ENCODE measurements at places on chromosomes 1 and 21.
A peak's percentile ranks its signal among the peaks of the same experiment; 100 is the strongest.

DNA sequence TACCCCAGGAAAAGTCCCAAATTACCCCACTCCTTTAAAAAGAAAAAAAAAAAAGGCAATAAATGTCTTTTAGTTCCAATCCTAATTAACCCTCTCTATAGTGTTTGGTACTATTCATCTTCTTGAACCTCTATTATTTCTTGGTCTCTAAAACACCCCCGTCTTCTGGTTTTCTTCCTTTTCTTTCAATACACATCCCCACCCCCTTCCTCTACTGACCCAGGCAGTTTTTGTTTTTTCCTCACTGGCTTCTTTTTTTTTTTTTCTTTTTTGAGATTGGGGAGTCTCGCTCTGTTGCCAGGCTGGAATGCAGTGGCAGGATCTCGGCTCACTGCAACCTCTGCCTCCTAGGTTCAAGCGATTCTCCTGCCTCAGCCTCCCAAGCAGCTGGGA, 26.1 kb downstream of the EGLN1 start:
- DNase-seq = no peak

DNA sequence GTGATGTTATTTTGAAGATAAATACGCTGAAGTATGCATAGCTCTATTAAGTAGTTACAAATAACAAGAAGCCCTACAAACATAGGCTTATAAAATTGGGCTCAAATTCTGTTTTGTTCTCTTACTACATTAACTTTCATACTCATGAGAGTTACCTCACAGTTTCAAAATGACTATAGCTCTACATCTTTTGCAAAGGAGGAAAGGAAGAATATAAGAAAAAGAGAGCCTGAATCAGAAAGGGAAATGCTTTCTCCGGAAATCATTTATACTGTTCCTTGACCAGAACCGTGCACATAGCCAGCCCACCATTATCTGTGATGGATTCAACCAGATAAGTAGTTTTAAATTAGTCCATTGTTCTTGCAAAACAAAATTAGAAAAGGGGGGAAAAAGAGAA, 1252.1 kb downstream of the NCAM2 start:
- no peak for DNase-seq

- no peak for DNase-seq
Measured at GRCh38 chr1:219160967-219161366, 12.7 kb upstream of the LYPLAL1 start.

- DNase-seq = no peak
Measured at GRCh38 chr1:99328171-99328570, 63.9 kb downstream of the PLPPR4 start.

- no peak for DNase-seq
Measured at GRCh38 chr1:150548632-150549495, at the start of gene ADAMTSL4. Gene ADAMTSL4, plus strand, starts transcription at chr1:150549408. Its CDS starts 2,881 bp downstream, at chr1:150552289.

GRCh38 chr21:36255663-36256062, 64.3 kb upstream of the MORC3 start:
- DNase-seq = no peak

- no peak for DNase-seq
Measured at GRCh38 chr1:34627465-34628240, 127.2 kb upstream of the GJB5 start.

- no peak for DNase-seq
Measured at GRCh38 chr21:42834726-42835191, 44.6 kb downstream of the WDR4 start.

GRCh38 chr1:67214420-67215174, 48.3 kb downstream of the IL23R start:
- no peak for DNase-seq

DNA sequence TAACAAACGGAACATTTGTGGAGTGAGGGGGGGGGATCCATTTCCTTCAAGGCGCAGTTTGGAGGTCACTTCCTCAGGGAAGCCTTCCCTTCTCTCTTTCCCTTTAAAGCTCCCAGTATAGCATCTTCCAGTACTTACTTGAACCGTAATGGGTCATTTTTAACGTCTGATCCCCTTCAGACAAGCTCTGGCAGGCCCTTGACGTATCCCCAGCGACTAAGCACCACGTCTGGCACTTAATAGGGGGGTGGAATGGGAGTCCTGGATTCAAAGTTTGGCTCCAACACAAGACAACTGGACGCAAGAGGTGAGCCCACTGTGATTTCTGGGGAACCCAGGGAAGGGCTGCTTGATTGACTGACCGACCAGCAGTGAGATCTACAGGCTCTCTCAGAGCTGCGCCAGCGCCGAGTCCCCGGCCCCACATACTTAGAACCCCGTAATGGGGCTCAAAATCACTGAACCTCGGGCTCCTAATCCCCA, 441 bp downstream of the YARS1 start:
- DNase-seq = no peak

DNA sequence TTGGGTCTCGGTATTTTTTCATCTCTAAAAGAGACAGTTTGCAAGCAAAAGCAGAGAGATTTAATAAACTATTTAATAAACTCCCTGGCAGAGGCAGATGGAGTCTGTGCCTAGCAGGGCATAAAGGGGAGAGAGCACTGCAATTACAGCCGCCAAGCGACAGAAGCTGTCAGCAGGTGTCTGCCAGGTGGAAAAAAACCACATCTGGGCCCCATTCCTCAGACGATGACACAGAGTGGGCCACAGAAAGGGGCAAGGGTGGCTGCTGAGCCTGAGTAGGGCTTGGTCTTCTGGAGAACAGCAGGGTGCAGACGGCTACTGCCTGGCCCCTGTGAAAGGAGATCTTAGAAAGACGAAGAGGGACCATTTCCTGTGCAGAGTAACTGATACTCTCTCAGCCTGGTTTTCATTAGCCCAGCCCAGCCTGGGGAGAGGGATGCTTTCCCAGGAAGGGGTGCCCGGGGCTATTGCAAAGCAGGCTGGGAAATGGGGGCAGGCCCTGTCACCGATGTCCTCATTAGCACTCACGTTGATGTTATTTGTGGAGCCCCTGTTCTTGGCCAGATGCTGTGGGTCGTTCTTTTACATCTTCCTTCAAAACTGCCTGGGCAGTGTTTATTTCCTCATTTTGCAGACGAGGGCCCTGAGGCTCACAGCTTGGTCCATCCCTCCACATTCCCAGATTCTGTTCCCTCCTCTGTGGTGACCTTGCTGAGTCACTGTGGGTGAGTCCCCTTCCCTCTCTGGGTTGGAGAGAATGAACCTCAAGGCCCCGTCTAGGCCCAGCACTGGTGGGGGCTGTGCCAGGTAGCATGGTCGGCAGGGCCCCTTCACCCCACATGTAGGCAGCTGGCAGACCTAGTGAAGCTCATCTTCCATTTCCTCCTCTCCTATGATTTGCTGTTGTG, 472.7 kb downstream of the PTPRU start:
- DNase-seq = peak; percentile 78

- DNase-seq = no peak
Measured at GRCh38 chr1:62316135-62316534, 3.1 kb downstream of the KANK4 start.

GRCh38 chr1:94528299-94528698, 13.3 kb downstream of the F3 start:
- DNase-seq = no peak

- DNase-seq = no peak
Measured at GRCh38 chr1:11377001-11377583, 101.9 kb upstream of the DISP3 start.

- DNase-seq = no peak
Measured at GRCh38 chr1:23196627-23197328, 20.5 kb downstream of the HTR1D start.

DNA sequence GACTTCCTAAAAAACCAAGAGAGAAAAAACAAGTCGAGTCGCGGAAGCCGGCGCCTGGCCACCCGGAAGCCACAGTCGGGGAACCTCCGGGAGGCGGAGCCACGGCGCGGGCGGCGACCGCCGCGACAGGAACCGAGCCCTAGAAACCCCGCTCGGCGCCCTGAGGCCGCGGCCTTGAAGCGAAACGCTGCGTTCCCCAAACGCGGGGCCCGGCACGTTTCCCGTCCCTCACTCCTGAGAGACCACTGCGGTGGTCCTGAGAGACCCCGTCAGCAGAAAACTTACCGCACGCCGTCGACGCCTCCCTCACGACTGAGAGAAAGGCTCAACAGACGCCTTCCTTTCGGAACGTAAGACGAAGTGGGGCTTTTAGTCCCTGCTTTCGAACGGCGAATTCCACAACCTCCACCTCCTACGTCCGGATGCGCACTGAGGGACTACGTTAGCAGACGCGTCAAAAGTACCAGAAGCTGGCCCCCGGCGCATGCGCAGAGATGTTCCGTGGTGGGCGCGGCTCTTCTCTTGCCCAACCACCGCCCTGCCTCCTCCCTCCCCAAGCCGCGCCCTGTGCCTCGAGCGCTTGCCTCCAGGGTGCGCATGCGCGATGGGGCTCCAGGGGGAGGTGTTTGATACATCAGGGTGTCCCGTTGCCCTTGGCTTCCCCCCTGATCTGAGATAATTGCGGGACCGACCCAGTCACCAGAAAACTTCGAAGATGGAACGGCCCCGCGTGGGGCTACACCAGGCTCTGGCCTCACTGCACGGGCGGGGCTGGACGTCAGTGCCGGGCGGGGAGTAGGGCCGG, at the start of gene RSRP1:
Gene RSRP1, minus strand, starts transcription at position 431 of the 805 bp plus-strand sequence. CDS start 491 bp downstream, outside the sequence.
- DNase-seq = peak; percentile 97

DNA sequence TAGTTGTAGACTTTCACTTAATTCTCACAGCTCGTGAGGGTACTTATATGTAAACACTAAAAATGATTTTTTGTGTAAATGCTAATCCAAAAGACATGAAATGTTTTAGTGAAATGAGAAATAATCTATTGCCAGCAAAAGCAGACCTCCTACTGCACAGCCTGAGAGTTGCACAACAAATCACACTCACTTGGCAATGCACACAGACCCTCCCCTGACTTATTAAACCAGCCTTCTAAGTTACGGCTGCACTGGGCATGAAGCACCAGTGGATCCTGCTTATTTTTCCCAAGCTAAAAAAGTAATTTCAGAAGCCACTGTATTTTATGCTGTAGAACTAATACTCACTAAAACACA, 10.3 kb downstream of the ERRFI1 start:
- DNase-seq = no peak

- DNase-seq = no peak
Measured at GRCh38 chr1:35033346-35033745, 1.6 kb upstream of the ZMYM6 start.

DNA sequence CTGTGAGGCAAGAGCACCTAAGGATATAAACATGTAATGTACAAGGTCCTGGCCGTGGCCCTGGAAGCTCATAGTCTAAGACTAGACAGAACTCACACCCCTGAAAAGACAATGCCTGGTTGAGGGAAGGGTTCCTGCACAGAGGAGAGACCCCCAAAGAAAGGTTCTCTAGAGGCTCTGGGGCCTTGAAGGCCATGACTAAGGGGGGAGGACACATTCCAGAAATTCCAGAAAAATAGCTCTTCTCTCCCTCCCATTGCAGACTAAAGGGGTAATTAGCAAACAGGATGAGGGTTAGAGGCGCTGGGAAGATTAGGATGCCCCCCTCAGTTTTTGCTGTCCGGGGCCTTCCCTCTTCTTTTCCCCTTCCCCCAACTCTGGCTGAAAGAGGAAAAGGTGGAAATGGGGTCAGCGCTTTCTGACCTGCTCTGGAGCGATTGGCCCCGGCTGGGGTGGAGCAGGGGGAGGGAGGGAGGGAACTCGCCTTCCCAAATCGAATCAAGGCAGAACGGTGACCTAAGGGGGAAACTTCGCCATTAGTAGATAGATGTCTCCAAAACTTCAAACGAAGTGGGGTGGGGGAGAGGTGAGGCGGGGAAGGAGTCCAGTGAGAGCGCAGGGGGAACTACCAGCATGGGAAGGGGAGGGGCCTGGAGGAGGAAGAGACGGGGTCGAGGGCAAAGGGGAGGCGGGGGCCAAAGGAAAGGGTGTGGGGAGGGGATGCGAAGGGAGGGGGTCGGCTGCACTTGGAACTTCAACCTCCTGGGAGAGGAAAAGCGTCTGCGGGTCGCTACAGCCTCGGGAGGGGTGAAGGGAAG, 11.8 kb downstream of the PAX7 start:
- no peak for DNase-seq

- DNase-seq = peak; percentile 77
Measured at GRCh38 chr1:26417111-26417759, 6.6 kb downstream of the LIN28A start.

DNA sequence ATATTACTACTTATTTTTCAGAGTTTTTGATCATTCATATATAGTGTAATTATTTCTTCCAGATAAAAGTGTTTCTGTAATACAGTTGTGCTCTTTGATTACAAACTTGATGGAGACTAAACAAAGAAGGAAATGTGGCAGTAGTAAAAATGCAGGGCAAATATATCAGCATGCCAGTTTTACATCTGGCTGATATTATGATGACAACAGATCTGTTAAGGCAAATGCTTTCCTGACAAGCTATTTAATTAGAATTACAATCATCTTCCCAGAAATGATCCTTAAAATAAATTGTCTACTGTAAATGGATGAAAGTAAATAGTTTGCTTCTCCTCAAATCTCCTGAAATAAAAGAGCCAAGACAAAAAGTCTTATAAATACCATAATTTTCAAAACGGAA, 1659.8 kb downstream of the BRINP3 start:
- no peak for DNase-seq

DNA sequence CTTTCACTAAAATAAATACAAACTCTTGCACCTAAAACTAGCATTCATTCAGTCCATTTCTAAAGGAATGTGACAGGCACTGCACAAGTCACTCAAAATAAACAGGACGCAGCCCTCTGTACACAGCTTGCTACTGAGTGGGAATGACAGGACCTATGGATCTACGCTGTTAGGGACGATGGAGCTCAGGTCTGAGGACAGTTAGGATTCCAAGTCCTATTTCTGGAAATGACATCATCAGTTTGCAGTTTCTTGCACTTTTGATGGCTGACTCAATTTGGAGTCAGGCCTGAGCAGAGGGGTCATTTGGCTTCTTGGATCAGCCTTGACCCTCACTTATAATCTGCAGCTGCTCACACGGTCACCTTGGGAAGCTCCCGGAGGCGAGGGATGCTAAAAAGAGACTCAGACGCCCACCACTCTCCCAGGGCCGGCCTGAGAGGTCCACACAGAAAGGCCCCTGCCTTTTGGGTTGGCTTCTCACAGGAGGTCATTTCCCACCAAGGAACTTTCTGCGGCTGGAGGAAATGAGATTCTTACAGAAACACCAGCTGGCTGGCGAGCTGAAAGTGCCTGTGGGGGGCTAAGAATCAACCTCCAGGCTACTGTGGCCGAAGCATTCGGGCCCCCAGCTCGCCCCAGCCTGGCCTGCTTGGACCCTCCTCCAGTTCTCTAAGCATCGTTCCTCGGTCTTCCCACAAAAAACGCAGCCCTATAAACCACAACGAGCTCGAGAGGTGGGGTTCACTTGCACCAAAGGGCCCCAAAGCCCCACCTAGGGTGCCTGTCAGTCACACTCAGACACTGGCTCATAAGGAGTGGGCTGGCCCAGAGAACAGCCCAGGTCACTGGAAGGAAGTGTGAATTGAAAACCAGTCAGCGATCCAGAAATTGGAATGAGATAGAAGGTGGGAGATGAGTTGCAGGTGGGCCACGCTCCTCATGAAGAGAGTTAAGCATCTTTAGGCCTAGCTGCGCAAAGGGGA, 8.9 kb upstream of the PDE9A start:
- no peak for DNase-seq

- DNase-seq = no peak
Measured at GRCh38 chr1:188240772-188241406, 1412.1 kb downstream of the PLA2G4A start.

- DNase-seq = no peak
Measured at GRCh38 chr1:196738730-196739129, 35.9 kb upstream of the CFHR3 start.

Measured in NCI-H1436 (cell line).